ENCODE measurements at places on chromosomes 12 and 14.

DNA sequence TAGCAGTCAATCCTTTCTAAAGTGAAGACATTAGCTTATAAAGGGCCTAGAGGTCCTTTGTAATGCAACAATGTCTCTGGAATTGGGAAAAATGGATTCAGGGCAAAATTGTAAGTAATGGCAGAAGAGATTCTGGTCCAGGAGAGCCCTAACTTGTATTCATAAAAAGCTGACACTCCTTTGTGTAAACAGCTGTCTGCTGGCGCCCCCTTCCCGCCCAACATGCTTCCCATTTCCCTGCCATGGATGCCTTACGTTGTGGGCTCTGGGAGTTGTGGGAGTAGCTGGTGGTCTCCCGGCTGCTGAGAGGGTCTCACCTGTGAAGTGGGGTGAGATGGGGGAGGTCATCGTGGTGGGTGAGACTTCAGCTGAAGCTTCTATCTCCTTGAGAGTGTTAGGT, 2.3 kb downstream of the ACRBP start:
- no peak for DNase-seq

GRCh38 chr12:116697716-116698115, 40.2 kb downstream of the SPRING1 start:
- no peak for DNase-seq

GRCh38 chr12:85322715-85323114, 42.7 kb downstream of the ALX1 start:
- DNase-seq, result no peak

DNA sequence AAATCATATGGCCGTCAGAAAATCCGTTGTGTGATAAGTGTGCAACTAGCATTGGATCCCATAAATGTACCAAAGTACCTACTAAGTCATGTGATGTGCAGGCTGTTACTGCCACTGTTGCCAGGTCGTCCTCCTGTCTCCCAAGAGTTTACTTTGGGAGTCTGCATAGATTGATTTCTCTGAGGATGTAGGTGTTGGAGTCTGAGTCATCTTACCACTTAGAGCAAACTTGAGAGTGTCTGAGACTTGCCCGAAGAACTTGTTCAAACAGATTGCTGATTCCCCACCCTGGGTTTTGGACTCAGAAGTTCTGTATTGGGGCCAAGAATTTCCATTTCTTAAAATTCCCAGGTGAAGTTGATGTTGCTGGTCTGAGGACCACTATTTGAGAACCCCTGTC, 11.4 kb downstream of the TMX1 start:
- no peak for DNase-seq

DNA sequence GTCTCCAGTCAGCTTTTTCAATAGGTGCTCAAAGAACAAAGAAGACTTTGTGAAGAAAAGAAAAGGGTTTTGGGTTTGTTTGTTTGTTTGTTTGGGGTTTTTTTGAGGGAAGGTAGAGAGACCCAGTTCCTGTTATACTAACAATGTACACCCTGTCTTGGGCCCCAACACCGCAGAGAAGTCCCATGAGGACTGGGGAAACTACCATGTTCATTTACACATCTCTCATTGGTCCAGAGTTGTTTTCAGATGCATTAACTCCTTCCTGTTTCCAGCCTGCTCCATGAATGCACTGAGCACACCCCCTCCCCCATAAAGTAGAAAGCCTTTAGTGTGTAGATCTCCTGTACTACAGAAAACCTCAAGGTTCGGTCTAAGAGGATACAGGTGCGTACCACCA, 51.1 kb upstream of the SLC8A3 start:
- no peak for DNase-seq

Data from T-helper 17 cell (primary cell).